Substantia nigra (tissue), 51 donors: ENCODE measurements at places on chromosomes 3 and 15.

- no peak for DNase-seq
Observed at GRCh38 chr3:65830948-65831732, 207.6 kb downstream of the MAGI1 start.

DNA sequence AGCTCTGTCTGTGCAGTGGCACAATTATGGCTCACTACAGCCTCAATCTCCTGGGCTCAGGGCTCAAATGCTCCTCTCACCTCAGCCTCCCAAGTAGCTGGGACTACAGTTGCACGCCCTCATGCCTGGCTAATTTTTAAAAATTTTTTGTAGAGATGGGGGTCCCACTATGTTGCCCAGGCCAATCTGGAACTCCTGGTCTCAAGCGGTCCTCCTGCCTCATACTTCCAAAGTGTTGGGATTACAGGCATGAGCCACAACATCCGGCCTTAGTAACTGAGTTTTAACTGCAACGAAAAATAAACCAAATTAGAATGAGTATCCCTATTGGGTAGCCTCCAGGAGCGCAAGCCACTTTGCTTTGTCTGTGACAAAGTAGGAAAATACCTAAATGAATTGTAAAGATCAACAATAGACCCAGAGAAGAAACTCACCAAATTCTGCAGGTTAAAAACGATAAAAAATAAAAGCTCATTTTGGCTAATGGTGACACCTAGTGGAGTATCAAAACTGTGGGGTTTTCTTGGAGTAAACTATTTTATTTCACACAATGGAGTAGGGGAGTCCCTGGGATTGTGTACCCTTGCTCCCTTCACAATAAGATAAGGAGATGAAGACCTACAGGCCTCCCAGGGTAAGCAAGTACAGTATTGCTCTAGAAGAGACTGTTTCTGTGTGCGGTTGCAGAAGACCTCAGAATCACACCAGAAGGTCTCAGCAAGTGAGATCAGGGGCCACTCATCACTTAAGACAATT, 21.0 kb upstream of the CA12 start:
- DNase-seq: no peak

DNA sequence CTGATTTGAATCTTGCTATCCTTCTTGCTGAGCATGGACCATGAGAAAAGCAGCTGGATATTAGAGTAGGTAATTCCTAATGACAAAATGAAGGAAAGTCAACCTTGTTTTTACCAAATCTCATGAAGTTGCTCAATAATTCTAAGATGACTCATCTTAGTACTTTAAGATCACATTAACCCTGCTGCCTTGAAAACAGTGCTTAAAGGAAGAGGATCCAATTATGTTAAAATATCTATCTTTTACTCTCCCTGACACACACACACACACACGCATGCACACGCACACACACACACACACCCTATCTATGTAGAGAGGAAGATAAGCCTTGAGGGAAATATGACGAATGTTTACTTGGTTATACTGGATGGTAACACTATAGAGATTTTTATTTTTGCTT, 16.0 kb upstream of the MYO1E start:
- no peak for DNase-seq

- DNase-seq: no peak
Observed at GRCh38 chr3:53739966-53740365, 106.3 kb downstream of the CHDH start.

DNA sequence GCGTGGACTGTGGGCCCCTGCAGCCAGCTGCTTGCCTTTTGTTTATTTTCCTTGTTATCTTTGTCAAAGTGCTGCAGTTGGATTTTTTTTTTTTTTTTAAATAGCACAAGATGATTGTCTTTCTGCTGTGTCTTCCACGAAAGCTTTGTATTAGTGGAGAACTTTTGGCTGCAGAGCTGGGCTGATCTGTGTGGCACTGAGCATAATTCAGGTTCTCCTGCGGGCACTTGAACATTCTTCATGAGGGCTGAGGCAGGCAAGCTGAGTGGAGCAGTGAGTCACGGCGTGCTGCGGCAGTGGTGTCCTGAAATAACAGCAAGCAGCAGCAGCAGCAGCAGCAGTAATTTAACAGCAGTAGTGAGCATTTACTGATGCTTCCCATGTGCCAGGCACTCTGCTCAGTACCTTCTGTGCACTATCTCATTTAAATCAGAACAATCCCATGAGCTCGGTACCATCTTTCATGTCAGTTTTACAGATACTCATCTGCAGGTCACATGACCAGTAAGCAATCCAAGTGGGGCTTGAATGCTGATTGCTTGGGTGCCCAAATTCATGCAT, 45.8 kb downstream of the MITF start:
- no peak for DNase-seq

DNA sequence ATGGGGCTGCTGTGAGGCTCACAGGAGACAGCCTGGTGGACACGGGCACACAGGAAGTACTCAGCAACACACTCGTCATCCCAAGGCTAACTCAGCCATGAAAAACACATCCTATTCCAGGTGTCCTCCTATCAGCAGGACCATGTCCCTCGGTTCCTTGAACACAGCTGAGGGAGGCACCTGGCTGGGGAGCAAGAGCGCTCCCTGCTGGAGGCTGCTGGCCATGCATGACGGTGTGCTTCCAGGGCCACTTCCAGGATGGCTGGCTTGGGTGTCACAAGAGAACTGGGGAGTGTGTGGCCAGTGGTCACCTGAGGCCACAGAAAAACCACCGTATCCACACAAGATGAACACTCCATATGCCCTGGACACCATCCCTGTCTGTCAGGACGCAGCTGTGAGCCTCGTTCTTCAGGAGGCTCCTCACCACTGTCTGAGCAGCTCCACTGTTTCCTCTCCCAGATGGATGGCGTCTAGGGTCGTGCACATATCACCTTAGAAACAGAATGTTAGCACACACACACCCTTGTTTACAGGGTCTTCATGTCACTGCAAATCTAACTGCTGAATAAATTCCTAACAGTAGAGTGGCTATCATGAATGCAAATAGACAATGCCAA, 31.0 kb downstream of the POC1A start:
- no peak for DNase-seq

DNA sequence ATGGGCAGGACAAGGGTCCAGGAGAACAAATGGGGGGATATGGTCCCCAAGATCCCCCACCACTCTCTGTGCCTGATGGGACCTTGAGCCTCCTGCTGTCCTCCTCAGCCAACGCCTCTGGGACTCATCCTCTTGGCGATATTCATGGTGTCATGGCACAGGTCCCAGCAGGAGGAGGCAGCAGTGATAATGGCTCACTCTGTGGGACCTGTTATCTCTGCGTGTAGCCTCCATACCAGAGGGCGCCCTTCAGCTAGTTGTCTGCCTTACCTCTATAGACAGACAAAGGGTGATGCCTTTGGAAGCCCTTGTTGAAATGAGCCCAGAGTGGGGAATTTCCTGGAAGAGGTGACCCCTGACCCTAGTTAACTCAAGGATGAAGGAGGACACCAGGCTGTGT, 7.4 kb downstream of the ZBTB47 start:
- DNase-seq: no peak

GRCh38 chr15:29756358-29757267, 65.7 kb downstream of the TJP1 start:
- no peak for DNase-seq

GRCh38 chr3:133930341-133930933, 34.8 kb upstream of the RAB6B start:
- no peak for DNase-seq

- no peak for DNase-seq
Observed at GRCh38 chr3:9035473-9035872, 72.2 kb upstream of the RAD18 start.

DNA sequence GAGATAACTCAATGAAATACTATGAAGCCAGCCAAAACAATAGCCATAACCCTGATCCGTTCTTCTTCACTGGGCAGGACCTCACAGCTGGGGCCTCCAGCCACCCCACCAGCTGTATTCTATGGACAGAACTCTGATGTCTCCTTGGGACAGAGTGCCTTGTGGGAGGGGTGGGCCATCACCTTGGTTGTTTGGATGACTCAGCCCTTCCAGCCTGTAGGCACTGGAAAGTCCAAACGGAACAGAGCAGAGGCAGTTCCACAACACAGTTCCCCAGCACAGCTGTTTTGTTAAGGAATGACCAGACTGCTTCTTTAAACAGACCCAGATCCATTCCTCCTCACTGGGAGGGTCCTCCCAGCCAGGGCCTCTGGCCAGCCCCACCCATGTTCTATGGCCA, 31.9 kb upstream of the ZBED2 start:
- DNase-seq: no peak

DNA sequence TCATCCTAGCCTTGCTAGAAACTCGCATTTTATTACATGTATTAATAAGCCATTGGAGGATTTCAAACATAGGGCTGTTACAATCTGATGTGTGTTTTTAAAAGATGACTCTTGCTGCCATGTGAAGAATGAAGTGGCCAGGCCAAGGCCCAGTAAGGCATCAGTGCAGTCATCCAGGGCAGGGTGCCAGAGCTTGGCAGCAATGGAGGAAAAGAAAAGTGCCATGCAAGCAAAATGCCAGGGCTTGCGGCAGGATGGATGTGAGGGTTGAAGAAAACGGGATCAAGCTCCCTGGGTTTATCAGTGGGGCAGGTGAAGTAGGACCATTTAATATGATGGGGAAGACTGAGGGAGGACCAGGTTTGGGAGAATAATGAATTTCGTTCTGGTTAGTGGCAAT, 183.6 kb downstream of the MINAR1 start:
- DNase-seq: peak; percentile 17

DNA sequence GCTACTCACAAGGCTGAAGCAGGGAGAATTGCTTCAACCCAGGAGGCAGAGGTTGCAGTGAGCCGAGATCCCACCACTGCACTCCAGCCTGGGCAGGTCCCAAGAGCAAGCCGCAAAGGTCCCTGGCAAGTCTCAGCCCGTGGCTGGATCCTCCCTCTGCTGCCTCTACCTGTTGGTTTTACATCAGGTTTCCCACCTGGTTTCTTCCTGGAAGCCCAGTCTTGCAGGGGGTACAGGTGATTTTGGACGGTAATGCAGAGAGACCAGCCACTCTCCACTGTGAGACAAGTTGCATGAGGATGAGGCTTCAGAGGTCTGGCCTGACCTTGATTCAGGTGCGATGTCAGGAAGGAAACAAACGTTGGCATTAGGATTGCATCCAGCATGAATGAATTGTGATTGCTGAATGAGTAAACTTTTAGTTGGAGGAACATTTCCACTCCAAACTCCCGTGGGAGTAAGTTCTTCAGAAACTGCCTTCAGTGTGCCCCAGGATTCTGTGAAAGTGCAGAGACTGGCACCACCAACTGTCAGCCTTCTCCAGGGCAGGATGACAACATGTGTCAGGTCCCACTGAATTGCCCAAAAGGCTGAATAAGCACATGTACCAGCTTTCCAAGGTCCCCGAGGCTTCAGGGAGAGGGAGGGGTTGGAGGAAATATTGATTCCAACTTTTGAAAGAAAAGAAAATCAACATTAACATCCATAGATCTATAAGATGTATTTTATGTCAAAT, 189.4 kb downstream of the TJP1 start:
- DNase-seq: no peak

DNA sequence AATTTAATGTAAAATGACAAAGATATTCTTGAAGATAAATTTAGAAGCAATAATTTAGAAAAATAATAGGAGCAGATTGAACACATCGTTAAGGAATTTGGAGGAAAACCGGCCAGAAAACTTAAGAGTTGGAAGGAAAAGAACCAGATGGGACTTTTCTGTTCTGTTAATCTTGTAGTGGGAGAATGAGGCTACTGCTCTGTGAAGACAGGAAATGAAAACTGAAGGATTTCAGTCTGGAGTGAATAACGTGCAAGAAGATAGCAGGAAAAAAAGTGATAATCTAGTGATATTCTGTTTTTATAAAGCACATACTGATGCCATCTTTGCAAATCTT, 74.2 kb downstream of the DPPA2 start:
- no peak for DNase-seq

GRCh38 chr3:50210510-50211367, 5.7 kb downstream of the SLC38A3 start:
- no peak for DNase-seq

- DNase-seq: no peak
Observed at GRCh38 chr3:153673853-153674252, 447.3 kb upstream of the ARHGEF26 start.

GRCh38 chr15:36778531-36778930, 199.1 kb downstream of the CDIN1 start:
- no peak for DNase-seq

- DNase-seq: no peak
Observed at GRCh38 chr3:57006949-57007419, 53.5 kb upstream of the SPATA12 start.

DNA sequence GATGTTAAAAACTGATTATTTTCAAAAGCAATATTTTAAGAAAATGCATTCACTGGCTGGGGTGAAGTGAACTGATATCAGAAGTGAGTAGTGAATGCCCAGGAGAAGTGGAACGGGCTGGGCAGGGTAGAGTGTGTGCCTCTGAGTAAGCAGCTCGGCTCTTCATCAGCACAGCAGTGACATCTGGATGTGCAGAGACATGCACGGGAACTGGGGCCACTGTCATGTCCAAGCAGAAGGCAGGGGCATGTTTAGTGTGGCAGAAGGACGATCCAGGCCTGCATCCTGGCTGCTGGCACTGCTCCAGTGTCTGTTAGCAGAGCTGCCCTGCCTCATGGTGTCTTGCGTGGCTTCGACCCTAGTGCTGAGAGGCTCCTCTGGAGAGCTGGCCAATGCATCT, 305.6 kb upstream of the LRRFIP2 start:
- no peak for DNase-seq

GRCh38 chr3:176692966-176693785, 504.1 kb downstream of the TBL1XR1 start:
- DNase-seq: no peak

DNA sequence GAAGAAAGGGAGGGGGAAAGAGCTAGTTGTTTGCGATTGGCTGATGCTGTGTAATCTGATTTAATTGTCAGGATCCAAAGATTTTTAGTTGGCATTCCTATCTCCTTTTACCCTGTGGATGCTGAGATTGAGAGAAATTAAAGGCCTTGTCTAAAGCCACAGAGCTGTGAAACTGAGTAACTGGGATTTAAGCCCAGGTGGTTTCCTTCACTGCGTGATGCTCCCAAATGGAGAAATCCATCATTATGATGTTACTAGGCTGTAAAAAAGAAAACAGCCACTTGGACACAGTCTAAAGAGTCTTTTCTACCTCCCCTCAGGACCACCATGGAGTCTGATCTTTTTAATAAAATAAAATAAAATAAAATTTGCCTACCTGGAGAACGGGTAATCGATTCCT, 883.0 kb upstream of the NR2F2 start:
- no peak for DNase-seq

DNA sequence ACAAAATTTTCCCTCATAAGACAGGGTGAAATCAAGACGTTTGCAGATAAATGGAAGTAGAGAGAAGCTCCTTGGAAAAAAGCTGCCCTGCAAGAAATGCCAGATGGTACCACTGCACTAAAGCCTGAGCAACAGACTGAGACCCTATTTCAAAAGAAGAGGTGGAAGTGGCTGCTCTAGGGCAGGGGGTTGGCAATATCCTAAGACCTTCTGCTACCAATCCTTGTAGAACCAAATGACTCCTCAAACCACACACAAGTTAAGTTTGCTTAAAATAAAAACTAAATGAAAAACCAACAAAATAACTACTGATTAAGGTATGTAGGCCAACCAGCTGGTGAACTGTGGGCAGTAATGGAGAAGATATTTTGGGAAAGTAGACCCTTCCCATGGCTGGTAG, 21.3 kb downstream of the RAB43 start:
- DNase-seq: no peak

GRCh38 chr3:178174201-178174915, 361.9 kb upstream of the KCNMB2 start:
- no peak for DNase-seq

GRCh38 chr15:35481992-35482391, 64.0 kb downstream of the DPH6 start:
- no peak for DNase-seq
